ENCODE measurements at places on chromosomes 1 and 21.
A peak's percentile ranks its signal among the peaks of the same experiment; 100 is the strongest.

DNA sequence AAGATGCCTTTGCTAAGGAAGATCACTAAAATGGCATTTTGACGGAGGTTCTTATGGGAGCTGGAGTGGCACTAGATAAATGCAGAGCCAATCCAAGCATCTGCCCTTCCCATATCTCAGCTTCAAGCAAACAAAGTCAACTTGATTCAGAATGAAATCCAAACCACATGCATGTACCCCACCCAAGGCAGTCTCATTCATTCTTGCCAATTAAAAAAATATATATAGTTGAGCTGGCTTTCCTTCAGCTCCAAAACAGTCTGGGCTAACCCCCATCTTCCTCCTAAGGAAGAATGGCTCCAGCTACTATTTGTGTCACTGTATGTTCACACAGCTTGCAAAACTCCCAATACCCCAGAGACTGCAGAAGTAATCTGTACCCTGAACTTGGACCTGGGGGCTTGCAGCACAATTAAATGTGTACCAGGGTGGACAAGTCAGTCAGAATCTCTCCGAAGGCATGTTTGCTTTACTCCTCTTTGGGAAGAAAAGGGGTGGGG is 35.4 kb downstream of the GPR3 start:
- no peak for DNase-seq

GRCh38 chr1:47181955-47182675 is 7.7 kb downstream of the PDZK1IP1 start:
- DNase-seq = no peak

- peak; percentile 53 for DNase-seq
Observed at GRCh38 chr21:35138665-35139381, 89.7 kb upstream of the RUNX1 start.

GRCh38 chr21:43658088-43658741 is 1.1 kb downstream of the HSF2BP start:
- no peak for DNase-seq

GRCh38 chr1:186207391-186208085 is 167.5 kb downstream of the TPR start:
- DNase-seq = peak; percentile 57

- no peak for DNase-seq
Observed at GRCh38 chr1:39540504-39541031, 36.0 kb downstream of the PABPC4 start.

DNA sequence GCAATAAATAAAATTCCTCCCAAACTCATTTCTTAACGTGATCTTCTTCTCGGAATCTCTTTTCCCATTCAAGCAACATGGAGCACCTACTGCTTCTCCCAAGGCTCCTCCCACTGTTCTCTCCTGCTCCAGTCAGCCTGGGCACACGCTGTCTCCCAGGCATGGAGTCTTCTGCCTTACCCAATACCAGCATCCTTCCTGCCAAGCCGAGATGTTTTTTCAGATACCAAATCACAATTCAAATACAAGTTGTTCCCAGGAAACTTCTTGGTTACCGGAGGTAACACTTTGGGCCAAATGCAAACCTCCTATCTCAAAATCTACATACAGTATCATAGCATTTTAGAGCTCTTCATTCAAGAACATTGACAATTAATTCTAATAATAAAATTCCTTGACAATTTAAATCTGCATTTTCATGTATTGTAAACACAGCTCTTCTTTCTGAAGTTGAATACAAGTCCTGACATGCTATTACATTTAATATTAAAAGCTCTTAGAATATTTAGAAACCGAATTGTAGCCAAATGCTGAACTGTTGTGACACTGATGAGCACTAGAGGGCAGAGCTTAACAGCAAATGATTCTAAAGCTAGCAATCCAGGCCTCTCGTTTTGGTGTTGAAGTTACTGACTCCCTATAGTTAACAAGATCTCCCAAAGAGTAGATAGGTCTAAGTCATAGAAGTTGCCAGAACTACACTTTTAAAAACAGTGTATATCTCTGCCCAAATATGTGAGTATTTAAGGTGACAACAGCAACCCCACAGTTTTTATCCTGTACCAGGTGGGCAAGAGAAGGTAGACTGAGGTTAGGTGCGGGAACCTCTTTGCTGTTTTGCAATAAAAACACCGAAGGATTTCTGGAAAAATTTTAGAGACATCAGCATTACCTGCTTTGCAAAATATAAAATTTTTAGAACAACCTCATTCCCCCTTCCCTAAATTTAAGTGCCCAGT is 52.3 kb downstream of the BCAR3 start:
- DNase-seq = peak; percentile 49

GRCh38 chr1:78096976-78097375 is 51.2 kb downstream of the GIPC2 start:
- no peak for DNase-seq

DNA sequence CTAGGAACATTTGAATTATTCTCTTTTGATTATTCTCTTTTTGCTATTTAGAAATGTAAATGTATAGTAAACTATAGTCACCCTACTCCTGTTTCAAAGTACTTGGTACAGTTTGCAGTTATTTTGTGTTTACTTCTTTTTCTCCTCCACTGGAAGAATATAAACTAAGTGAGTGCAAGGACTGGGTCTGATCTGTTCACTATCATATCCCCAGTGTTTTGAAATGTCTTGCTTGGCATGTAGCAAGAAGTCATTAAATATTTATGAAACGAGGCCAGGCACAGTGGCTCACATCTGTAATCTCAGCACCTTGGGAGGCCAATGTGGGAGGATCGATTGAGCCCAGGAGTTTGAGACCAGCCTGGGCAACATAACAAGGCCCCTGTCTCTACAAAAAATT is 35.8 kb upstream of the PODN start:
- no peak for DNase-seq

GRCh38 chr1:205518661-205519540 is 14.4 kb downstream of the CDK18 start:
- DNase-seq = no peak

DNA sequence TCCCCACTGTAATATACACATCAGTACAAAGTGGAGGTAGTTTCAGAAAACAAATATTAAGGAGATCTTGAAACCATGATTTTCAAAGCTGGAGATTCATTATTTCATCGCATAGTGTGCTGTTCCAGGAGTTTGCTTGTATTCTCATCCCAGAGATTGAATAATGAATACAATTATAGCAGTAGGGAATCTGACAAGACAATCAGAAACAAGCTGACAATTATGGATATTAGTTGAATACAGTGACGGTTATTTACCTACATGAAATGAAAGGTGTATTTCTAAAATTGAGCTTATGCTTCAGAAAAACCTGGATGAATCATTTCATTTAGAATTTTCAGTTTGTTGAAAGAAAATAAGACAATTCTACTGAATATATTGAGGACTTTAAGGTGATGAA is 2119.0 kb downstream of the MRPL39 start:
- no peak for DNase-seq

DNA sequence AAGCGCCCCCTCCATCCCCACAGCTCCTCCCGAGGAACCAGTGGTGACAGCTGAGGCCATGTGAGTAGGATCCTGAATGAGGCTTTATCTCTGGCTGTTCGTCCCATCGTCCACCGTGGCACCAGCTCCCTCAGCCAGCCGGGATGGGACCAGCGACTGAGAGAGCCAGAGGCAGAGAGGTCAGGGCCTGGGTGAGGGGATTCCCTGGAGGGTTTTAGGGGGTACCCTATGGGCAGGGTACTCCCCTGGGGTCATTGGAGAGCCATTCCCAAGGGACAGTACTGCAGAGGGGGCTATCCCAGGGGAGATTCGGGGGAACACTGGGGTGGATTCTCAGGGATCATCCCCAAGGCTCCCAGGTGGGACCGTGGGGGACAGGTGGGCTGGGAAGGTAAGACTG is 2.4 kb downstream of the TMEM125 start:
- no peak for DNase-seq

DNA sequence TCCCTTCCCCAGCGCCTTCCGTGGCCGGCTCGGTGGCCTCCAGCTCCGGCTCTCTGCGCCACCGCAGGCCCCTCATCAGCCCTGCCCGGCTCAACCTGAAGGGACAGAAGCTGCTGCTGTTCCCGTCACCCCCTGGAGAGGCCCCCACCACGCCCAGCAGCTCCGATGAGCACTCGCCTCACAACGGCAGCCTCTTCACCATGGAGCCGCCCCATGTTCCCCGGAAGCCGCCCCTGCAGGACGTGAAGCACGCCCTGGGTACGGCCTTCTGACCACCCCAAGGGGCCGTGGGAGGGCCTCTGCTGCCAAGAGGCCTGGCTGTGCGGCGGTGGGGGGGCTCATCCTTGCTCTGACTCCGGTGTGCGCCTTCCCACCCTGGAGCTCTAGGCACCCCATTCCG is 21.8 kb downstream of the TMEM201 start:
- DNase-seq = no peak

GRCh38 chr1:197467881-197468280 is 199.8 kb downstream of the CRB1 start:
- peak; percentile 37 for DNase-seq

- DNase-seq = no peak
Observed at GRCh38 chr1:16954579-16954978, 25.8 kb downstream of the MFAP2 start.
